ENCODE measurements at places on chromosomes 12 and 14.
A peak's percentile ranks its signal among the peaks of the same experiment; 100 is the strongest.

DNA sequence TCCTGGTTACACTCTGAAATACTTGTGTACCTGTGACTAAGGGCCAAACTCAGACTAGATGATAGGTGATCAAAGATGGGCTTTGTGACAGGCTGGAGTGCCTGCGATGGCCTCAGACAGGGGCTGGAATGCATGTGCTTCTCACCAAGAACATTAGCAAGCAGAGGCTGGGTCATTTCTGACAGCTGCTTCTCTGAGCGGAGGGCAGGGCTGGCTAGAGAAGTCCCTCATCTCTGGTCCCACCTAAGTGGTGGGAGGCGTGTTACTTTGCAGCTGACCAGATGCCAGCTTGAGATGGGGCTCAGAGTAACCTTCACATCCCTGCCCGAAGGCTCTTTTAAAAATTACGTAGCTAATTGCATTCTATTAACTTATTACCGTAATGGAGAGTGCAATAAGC lies 106.8 kb upstream of the RTL1 start:
- DNase-seq: no peak

GRCh38 chr14:54440037-54440436 lies 1.1 kb downstream of the CNIH1 start:
- DNase-seq: no peak

- no peak for DNase-seq
Measured at GRCh38 chr12:111412830-111413441, 7.2 kb downstream of the SH2B3 start.

- no peak for DNase-seq
Measured at GRCh38 chr12:107558816-107559382, 126.7 kb upstream of the PWP1 start.

DNA sequence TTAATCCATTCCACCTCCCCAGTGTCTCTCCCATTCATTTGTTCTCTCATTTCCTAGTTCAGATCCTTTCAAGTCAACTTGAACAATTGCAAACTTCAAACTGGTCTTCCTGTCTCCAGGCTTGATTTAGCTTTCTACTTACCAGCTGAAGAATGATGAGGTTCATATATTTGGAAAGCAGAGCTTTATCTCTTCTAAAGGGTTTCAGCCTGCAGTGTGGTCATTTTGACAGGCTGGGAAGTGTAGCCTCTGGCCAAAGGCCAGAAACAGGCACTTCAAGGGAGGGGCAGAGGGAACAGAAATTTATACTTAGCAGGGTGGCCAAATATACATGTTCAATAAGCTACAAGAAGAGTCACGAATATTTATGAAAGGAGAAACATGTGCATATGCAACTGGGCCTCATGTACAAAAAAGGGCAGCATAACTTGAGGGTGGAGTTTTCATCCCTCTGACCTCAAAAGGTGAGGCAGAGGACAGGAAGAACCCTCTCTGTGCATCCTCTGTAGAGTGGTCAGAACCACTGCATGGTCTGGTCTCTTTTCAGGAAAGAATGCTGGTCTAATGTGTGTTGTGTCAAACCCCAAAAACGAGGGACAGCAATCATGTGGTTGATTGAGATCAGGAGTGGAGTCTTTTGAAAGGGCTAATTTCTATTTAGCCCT lies 34.0 kb upstream of the HECTD1 start:
- no peak for DNase-seq

DNA sequence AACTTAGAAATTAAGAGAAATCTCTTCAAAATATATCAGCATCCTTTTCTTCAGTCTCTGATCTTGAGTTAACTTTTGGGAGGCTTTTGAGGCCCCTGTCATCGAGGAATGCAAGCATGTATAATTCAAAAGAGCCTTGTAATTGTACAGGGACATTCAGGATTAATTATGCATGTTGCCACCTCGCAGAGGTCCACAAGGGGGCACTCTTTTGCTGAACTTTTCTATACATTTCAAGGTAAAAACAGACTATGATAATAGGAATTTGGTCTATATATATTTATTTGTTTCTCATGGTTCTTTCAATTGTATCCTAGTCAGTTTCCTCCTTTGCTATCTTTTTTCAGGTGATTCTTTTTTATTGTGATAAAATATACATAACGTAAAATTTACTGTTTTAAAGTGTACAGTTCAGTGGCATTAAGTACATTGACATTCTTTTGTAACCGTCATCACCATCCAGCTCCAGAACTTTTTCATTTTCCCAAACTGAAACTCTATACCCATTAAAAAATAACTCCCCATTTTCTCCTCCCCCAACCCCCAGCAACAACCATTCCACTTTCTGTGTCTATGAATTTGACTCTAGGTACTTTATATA lies 47.0 kb upstream of the SLC2A13 start:
- DNase-seq: peak; percentile 23

DNA sequence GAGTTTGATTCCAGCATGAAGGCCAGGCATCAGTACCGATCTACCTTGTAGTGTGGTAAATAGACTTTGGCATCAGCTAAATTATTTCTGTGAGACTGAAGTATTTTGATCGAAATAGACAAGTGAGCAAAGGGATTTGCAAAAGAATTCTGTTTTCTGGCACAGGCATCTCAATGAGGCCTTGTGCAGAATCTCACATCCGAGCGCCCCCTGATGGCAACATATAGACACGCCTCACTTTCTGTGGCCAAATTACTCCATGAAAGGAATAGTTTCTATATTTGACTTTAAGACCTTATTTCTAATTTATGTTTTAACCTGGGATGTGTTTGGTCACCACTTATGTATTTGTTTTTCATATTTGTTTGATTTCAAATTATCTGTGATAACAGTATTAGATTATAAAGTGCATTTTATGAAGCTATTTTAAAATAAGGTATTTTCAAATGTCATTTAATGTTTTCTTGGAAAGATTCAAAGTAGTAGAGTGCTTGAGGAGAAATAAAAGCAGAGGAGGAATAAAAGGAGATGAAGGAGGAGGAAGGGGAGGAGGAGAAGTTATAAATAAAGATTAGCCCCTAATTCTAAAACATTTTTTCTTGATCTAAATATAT lies 731.9 kb downstream of the NRXN3 start:
- DNase-seq: no peak

DNA sequence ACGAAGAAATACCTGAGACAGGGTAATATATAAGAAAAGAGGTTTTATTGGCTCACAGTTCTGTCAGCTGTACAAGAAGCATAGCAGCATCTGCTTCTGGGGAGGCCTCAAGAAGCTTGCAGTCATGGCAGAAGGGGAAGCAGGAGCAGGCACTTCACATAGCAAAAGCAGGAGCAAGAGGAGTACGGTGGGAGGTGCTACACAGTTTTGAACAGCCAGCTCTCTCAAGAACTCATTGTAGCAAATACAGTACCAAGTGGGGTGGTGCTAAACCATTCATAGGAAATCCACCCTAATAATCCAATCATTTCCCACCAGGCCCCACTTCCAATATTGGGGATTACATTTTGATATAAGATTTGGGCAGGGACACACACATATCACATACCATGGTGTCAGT lies 8.0 kb downstream of the TMTC3 start:
- DNase-seq: no peak

DNA sequence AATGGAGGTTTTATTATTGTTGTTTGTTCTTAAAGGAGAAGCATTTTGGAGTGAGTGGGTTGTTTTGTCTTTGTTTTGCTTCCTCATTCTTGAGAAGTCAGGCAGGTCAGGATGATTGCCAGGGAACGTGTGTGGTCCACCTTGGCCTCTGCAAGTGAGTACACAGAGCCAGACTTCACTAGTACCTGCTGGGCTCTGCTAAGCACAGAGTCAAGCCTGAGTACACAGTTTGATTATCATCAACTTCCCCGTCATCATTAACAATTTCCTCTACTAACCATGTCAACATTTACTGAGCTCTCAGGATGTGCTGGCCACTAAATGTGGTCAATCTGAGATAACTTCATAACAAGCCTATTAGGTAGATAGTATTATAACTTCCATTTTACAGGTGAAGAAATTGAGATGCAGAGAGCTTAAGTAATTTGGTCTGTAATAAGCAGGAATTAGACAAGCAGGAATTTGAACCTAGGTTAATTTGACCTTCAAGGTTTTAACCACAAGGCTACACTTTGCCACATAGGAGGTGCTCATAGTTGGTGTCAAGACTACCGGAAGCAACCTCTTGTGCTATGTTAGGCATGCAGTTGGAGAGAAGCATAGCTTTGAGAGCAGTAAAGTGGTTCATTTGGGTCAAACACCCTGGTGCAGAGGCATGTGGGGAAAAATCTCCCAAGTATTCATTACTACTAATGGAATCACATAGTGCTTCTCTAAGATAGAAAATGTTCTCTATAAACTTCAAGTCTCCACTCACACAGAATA lies 178.3 kb downstream of the NUAK1 start:
- DNase-seq: no peak

GRCh38 chr12:69633061-69633460 lies 22.4 kb upstream of the LRRC10 start:
- DNase-seq: no peak

GRCh38 chr12:90677552-90677951 lies 277.4 kb downstream of the CCER1 start:
- DNase-seq: no peak

- no peak for DNase-seq
Measured at GRCh38 chr12:124418791-124419190, 123.9 kb downstream of the RFLNA start.

DNA sequence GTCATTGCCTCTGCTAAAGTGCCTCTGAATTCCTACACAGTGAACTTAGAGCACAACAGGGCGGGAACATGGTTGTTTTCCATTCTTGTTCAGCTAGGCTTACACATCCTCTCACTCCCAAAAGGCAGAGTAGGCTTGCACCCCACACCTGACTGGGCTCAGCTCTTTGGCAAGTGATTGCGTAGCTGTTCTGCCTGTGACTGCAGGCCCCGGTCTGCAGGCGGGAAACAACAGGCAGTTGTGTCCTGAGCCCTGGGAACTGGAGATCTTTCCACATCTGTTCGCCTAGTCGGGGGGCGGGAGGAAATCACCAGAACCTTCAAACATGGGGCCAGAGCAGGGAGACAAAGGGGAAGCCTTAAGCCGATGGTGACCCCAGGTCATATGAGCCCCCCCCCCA lies 274.7 kb downstream of the ZFP36L1 start:
- DNase-seq: no peak

DNA sequence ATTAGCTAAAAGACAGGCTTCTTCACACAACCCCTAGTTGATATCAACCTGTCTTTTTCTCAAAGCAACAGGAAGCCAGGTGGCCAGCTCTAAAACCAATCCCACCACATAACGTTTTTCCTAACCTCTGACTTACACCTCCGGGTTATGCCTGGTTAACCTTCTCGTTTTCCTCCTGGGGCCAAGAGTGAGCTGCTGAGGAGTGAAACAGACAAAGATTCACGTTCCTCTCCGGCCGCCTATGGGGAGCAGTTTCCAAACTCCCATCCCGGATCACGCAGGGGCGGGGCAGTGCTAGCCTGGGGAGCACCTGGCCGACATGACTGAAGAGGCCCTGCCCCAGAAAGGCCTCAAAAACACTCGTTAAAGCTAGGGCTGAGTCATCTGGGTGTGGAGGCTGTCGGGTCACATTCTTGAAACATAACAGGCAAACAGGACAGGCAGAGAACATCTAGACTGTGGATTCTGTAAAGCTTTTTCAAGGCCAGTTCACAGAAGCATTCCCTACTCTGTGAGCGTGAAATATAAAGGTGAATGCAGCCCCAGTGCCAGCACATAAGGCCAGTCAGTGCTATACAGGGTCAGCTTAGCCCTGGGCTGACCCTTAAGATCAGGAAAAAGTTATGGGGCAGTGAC lies 25.9 kb upstream of the LGALS3 start:
- DNase-seq: peak; percentile 69

DNA sequence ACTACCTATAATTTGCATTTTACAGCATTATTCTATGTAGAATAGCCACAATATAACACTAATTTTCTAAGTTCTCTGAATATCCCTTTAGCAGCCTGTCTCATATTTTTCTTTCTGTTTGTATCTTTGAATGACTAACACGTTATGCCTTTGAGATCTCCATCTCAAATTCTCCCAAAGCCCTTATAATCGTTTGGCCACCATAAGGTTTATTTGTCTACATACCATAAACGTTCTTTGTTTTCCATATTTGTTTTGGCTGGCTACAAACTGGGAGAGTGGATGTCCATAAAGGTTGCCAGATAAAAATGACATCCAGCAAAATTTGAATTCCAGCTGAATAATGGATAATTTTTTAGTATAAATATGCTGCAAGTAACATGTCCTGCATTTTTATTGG lies 203.7 kb downstream of the STXBP6 start:
- DNase-seq: no peak

- DNase-seq: no peak
Measured at GRCh38 chr12:31031951-31032335, 41.7 kb upstream of the DDX11 start.

DNA sequence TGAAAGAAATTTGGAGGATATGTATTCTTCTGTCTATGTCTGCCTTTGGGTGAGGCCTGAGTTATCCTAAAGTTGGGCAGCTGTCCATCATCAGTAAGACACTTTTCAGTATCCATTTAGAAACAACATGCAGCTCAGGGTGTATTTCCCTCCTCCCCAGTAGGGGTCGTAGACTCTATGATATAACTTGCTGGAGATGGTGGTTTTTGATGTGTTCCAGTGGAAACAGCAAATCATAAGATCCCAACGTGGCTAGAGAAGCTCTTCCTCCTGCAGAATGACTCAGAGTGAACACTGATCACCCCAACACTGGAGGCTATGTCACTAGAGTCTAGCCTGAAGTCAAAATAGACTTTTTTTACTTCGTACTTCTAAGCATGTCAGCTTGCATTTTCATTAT lies 331.6 kb upstream of the STXBP6 start:
- DNase-seq: no peak

DNA sequence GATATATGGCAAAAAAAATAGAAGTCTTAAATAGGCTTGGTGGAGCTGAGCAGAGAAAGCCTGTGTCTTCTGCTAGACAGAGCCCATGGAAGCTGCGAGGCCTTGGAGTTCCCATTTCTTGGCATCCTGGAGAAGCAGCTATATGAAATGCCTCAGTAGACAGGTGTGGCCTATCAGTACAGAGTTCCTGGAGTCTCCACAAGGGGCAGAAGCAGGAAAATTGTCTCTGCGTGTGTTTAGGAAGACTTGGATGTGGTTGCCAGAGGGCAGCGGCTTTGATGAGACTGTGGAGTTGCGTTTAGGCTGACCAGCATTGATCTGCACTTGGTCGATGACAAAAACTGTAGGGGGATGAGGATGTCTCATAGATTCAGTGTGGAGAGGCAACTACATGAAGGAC lies 334.5 kb upstream of the SEL1L start:
- DNase-seq: no peak

- no peak for DNase-seq
Measured at GRCh38 chr14:20209595-20209994, 13.9 kb upstream of the OR11H6 start.

- DNase-seq: no peak
Measured at GRCh38 chr12:79194595-79194994, 330.0 kb downstream of the SYT1 start.

- DNase-seq: no peak
Measured at GRCh38 chr12:5758347-5758746, 186.7 kb downstream of the ANO2 start.

DNA sequence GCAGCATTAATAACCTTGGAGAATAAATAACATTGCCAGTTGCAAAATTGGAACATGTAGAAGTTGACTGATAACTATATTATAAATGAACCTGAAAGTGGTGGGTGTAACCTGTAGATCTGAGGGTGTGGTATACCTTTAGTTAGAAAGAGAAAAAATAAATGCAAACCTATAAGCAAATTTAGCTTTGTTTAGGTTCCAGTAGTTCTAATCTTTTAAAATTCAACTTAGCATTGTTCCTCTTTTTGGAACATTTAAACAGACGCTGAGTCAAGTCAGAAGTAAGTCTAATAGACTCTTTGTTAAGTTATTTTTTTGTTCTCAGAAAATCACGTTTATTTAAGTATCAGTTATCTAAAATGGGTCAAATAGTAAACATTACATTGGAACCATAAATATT lies 120.0 kb downstream of the DNAI7 start:
- no peak for DNase-seq

- no peak for DNase-seq
Measured at GRCh38 chr14:51289169-51289568, 49.1 kb downstream of the TMX1 start.

All from activated effector memory CD4-positive, alpha-beta T cell treated with Interleukin-2 at 50 U/mL for 16 hours (primary cell).